BJ (cell line): ENCODE measurements at places on chromosomes 3 and 15.

- DNase-seq = no peak
Observed at GRCh38 chr15:83651541-83651940, 2.4 kb upstream of the ADAMTSL3 start.

DNA sequence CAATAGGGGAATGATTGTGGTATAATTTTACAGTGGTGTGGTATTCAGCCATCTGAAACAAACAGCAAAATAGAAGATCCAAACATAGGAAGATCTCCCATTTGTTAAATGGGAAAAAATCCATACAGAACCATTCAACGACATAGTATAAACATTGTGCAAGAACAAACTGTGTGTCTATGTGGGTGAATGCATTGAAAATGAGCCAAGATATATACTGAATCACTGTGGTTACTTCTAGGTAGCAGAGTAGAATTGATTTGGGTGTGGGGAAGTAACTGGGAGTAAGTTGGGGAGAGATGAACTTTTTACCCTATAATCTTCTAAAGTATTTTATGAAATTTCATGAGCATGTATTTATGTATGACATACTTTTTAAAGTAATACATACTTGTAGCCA is 123.1 kb upstream of the UMPS start:
- DNase-seq = no peak

- DNase-seq = no peak
Observed at GRCh38 chr3:108117241-108117775, 26.5 kb upstream of the CD47 start.

- no peak for DNase-seq
Observed at GRCh38 chr15:99475754-99476412, 89.9 kb upstream of the MEF2A start.

DNA sequence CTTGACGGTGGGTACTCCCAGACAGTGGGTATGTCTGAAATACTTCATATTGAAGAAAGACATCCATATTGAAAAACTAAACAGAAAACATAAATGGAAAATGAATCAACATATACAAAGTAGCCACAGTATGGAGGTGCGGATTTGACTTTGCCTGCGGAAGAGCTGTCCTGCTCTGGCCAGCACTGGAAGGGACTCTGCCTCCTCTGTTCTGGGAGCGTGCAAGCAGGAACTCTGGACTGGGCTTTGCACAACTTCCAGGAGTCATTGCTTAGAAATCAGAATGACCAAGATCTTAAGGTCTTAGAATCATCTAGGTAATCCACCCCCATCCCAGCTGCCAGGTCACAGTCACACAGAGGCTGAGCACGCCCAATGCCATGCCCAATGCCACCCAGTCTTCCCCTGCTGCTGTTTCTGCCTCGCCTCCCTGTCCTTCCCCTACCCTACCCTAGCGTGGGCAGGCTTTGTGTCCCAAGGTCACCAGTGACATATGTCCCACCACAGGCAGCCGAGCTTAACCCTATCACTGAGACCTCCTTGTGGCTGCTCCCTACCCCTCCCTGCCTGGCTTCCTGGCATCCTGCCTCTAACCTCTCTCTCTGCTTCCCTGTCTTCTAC is 36.3 kb downstream of the CDC25A start:
- DNase-seq = no peak
